ENCODE measurements at places on chromosomes 3 and 15.

DNA sequence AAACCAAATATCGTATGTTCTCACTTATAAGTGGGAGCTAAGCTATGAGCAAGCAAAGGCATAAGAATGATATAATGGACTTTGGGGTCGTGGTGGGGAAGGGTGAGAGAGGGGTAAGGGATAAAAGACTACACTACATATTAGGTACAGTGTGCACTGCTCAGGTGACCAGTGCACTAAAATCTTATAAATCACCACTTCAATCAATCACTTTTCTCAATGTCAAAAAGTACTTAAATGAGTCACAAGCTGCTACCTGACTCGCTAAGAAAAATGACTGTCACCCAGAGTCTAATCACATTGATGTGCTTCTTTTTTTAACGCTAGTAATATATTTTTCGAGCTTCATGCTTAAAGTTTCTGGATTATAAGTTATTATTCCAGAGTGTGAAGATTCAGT is 95.5 kb downstream of the CBLB start:
- no peak for DNase-seq

DNA sequence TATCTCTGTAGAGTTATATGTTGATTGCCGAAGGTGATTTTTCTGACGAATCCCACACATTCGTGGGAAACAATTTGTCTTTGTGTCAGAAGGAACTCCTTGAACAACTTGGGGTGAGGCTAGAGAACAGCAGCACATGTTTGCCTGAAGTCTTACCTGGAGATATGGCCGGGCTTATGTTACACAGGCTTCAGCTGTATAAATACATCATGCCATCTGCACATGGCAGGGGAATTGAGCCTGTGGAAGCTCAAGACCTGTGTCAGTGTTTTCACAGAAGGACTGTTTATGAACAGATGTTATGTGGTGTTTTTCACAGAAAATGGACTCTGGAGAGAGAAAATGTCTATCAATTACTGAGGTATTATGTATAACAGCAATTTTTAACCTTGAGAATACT is 203.6 kb upstream of the MDFIC2 start:
- no peak for DNase-seq

DNA sequence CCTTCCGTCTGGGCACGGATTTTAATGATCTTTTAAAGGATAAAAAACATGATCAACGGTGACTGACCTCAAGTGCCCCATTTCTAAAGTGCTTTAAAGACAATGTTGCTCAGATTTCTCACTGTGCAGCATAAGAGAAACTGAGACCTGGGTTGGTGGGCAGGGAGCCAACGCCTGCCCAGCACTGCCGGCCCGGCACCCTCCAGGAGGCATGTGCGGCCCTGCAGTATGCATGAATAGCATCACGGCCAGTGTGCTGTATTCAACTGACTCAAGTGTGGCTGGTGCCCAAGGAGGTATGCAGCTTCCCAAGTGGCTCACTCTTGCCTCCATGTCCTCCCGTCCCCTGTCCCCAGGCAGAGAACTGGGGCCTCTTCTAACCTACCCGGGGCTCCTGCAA is 30.3 kb downstream of the SEC61A1 start:
- DNase-seq: no peak

GRCh38 chr15:81562986-81563385 is 189.0 kb upstream of the TMC3 start:
- DNase-seq: no peak

DNA sequence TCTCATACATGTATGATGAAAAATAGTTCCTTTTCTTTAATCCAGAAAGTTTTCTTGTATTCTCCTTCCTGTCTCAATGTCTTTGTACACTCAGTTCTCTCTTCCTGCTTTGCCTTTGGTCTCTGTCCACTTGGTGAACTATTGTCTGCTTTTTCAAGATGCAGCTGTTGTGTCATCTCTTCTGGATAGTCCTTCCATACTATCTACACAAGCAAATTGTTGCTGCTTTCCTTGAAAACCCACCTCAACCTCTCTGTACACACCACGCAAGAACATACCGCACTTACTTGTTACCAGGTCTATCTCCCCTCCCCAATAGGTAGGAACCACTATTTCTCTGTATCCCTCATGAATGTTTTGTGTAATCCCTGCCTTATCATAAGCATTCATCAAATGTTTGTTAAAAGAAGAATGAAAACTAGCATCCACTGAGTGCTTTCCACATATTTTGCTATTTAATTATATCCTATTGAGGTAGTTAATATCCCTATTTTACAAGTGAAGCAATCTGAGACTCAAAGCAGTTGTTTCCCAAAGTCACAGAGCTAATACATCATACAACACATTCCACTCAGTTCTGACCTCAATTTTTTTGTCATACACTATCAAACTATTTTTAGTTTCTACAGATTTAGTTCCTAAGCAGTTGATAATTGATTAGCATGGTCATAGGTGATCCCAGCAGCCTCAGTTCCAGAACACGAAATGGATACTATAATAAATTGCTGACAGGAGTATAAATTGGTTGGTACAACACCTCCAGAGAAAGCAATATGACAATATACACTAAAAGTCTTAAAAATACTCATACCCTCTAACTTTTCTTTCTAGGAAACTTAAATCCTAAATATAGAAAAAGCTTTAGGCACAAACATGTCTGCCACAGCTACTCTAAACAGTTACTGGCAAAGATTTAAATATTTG is 19.6 kb downstream of the HACL1 start:
- DNase-seq: no peak

DNA sequence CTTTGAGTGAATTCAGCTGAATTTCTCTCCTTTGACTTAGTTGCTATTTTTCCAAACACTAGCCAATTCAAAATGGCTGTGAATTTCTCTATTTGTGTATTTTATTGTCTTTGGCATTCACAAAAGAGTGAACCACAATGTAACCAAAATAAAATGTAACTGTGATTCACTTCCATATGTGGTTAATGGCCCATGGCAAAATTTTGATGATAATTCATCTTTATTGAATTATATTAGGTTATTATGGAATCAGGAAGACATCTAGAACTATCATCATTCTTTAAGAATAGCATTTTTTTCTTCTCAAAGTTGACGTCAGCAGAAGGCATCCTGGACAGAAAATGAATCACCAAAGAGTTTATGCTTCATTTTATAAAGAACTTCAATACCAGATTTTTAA is 705.3 kb upstream of the NAALADL2 start:
- no peak for DNase-seq

GRCh38 chr3:190272747-190273146 is 49.5 kb downstream of the CLDN1 start:
- DNase-seq: no peak

DNA sequence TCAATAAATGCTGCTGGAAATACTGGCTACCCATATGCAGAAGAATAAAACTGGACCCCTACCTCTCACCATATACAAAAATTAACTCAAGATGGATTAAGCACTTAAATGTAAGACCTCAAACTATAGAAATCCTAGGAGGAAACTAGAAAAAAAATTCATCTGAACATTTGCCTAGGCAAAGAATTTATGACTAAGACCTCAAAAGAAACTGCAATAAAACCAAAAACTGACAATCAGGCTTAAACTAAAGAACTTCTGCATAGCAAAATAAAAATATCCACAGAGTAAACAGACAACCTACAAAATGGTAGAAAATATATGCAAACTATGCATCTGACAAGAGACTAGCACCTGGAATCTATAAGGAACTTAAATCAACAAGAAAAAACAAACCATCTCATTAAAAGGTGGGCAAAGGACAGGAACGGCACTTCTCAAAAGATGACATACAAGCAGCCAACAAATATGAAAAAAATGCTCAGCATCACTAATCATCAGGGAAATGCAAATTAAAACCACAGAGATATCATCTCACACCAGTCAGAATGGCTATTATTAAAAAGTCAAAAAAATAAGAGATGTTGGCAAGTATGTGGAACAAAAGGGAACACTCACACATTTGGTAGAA is 47.0 kb downstream of the MYO9A start:
- no peak for DNase-seq

DNA sequence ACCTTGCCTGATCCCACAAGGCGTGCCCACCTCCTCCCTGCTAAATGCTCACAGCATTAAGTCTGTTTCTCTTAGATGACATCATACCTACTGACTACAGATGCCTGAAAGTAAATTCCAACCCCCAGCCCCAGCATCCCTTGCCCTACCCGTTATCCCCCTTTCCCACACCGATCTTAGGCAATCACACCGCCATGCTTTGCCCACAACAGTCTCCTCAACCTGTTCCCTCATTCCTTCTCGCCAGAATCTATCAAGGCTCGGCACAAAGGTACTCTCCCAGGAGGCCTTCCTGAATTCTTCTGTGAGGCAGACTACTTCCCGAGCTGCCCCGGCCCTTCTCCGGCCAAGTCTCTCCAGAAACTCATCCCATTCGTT is 789 bp upstream of the SEC61A1 start:
- no peak for DNase-seq

DNA sequence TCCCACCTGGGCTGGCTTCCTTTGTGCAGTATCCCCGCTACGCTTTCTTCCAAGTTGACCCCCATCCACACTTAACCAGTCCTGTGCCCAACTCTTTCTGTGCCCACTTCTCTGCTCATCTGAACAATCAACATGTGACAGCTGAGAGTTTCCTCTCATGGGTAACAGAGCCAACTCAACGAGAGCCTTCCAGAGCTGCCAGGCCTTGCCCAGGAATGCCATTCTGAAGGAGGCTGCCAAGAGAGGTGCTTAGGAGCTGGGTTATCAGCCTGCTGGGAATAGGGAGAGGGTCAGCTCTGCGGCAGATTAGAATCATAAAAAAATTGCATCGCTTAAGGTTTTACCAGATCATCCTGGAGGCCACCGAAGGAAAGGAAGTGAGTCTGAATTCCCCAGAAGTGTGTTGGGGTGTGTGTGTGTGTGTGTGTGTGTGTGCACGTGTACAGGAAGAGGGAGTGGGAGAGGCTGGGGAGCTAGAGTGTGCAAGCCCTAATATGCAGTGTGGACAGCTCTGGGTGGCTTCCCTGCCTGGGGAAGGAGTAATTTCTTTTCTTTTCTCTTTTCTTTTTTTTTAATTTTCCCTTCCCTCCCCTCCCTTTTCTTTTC is 66.7 kb downstream of the ITGA11 start:
- DNase-seq: no peak

DNA sequence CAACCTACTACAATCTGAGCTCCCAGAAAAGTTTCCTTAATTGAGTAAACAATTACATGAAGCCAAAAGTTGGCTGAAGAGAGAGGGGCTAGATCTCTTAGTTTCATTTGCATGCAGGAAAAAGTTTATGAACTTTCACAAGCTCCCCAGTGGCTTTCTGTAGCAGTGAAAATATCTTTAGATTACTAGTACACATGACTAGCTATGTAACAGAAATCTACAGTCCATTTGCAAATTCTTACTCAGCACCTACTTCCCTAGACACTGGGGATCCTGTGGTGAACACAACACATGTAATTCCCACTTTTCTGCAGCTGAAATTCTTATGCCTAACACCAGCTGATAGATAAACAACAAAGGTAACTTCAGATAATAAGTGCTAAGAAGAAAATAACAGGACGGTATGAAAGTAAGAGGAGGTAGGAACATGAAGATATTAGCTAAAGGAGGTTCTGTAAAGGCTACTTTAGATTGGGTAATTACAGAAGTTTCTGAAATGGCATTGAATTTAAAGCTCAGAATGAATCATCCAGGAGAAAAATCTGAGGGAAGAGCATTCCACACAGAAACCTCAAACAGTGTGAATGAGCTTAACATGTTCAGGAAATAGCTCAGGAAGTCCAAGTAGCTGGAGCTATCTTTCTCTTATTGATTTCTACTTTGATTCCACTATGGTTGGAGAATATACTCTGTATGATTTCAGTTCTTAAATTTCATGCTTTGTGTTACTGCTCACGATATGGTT is 204.8 kb downstream of the MAGI1 start:
- no peak for DNase-seq

DNA sequence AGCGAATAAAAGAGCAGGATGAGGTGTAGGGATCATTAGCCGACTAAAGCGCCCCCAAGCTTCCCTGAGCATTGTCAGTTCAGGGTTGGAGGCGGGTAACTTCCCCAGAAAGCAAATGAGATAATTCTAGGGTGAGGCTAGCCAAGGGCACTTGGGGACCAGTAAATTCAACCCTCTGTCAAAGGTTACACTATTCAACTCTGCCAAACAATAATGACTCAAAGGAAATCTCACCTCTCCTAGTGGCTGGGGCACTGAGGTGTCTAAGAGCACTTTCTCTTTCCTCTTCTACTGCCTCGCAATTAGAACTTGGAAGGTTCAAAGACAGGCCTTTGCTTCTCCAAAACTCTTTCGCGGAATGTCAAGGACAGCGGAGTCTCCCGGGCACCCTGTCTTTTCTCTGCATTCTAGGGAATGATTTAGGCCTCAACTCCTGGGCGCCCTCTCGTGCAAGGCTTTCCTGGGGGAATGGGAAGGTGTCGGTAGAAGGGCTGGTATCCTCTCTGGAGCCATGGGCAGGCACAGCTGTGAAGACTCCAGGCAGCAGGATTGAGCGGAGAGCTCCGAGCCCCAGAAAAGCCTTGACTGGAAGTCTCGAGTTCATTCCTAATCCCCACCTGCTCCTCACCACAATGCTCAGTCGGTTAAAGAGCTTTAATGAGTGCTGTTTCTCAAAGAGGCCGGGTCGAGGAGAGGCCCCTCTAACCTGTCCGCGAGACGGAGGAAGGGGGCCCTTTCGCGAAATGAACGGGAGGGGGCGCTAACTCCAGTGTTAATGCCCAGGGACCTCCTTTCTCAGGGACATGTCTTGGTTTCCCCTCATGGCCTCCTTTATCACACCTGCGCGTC is 21.9 kb downstream of the ZIC4 start:
- no peak for DNase-seq

DNA sequence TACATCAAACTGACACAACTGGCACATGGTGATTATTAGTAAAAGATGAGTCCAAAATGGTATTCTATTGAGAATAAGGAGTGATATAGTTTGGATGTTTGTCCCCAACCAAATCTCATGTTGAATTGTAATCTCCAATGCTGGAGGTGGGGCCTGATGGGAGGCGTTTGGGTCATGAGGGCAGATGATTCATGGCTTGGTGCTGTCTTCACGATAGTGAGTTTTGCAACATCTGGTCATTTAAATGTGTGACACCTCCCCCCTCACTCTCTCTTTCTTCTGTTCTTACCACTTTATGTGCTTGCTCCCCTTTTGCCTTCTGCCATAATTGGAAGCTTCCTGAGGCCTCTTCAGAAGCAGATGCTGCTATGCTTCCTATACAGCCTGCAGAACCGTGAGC is 90.6 kb downstream of the RSL24D1 start:
- DNase-seq: no peak
